ENCODE measurements at places on chromosomes 11 and 22.
A peak's percentile ranks its signal among the peaks of the same experiment; 100 is the strongest.

DNA sequence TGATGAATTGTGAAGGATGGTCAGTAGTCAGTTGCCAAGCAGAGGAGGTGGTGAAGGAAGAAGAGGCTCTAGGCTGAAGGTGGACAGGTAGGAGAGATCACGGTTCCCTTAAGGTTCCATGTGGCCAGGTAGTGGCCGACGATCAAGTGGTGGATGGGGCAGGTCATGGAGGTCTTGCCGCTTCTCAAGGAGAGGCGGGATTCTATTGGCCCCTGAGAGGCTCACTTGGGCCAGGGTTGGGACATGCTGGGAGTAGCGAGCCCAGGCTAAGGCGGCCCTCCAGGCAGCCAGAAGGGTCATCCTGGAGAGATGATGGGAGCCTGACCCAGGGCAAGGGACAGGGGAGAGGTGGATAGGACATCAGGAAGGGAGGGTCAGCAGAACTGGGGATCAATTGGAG lies 20.9 kb upstream of the TMPRSS4 start:
- no peak for DNase-seq

DNA sequence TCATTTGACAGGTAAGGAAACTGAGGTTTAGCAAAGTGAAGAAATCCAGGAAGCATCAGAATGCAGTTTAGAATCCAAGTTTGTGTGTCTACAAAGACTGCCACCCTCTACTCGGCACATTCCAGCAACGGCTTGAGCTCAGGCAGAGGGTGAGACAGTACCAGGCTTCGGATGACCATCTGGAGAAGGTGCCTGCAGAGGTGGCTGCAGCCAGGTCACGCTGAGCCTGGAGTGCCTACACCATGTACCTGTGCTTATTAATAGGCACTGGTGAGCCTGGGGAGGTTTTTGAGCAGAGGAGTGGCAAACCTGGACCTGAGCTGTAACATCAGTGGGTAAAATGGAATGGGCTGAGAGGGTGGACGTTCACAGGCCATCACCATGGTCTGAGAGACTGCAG lies 4.7 kb downstream of the FXYD6 start:
- DNase-seq, result no peak

DNA sequence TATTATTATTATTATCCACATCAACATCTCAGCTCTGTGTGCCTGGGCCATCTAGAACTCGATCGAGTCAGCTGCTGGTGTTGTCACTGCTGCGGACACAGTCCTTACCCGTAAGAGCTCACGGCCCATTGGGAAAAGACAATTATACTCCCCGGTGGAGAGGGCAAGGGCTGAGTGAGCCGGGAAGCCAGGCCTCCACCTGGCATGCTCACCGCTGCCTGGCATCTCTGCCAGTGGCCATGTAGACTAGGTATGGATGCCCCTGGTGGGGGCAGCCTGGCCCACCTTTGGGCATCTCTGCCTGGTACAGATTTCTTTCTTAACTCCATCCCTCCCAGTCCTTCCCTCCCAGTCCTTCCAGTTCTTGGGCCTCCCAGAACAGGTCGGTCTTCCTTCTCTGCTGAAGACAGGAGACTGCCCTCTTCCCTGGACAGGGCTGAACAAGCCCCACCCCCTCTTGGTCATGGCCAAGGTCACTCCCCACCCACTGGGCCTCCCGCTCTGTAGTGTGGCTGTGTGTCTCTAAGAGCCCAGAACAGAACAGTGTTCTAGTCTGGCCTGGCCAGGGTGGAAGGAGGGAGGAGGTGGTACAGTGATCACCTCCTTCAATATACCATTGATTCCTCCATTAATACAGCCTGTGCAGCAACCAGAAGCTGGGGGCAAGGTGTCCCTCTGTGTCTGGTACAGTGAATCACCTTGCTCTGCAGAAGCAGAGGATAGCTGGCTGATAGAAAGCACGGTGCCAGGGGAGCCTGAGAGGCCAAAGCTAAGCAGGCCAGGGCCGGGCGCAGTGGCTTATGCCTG lies 57.7 kb downstream of the FLRT1 start:
- DNase-seq, result no peak

- DNase-seq, result no peak
These were observed 311.1 kb downstream of the TENM4 start for GRCh38 chr11:79129702-79130101.

GRCh38 chr22:50720301-50721256 lies 17.4 kb upstream of the ACR start:
- DNase-seq, result no peak

DNA sequence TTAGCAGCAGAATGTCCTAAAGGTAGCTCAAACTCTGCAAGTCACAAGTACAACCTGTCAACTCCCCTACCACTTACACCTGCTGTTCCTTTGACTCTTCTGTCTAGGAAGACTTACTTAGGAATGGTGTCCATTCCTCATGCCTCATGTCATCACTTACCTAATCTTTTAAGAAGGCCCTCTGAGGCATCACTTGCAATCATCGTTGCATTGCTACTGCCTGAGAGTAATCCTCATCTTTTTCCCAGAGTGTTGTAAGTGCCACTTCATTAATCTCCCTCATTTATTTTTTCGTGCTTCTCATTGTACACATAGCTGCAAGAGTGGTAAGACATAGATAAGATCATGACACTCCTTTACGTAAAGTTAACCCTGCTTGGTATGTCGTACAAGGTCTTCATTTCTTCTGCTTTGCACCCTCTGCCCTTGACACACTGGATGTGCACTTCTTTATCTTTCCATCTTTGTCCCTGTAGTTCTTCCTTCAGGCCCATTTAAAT lies 54.6 kb downstream of the SFI1 start:
- no peak for DNase-seq

DNA sequence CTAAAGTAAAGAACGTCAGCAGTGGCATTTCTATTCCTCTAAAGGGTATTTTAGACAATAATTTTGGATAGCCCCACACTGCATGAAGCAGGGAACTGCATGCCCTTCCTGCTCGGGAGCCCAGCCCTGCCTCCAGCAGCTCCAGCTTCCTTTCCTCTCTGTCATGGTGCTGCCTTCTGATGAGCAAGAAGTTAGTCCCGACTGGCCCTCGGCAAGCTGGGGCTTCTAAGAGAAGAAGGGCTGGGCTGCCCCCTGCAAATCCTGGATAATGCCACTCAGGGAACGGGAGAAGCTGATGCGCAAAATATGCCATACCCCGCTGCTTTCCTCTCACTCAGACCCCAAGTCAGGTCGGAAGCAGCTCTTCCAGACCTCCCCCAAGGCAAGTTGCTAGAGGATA lies 296.4 kb downstream of the ETS1 start:
- no peak for DNase-seq

DNA sequence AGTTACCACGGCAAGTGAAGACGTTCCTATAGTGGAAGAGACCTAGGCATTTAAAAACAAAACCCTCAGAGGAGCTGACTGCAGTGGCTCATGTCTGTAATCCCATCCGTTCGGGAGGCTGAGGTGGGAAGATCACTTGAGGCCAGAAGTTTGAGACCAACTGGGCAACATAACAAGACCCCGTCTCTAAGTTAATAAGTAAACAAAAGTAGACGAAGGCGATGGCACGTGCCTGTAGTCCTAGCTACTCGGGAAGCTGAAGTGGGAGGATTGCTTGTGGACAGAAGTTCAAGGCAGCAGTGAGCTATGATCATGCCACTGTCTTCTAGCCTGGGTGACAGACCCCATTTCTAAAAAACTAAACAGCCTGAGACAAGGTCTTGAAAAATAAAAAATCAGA lies 3.8 kb upstream of the ADSL start:
- no peak for DNase-seq

GRCh38 chr11:11760838-11761237 lies 80.9 kb upstream of the USP47 start:
- DNase-seq, result no peak

GRCh38 chr11:118151431-118151830 lies 1.2 kb downstream of the SCN4B start:
- no peak for DNase-seq

GRCh38 chr11:68840661-68841653 lies 759 bp downstream of the CPT1A start:
- no peak for DNase-seq

- no peak for DNase-seq
These were observed 16.0 kb upstream of the CYB5R3 start for GRCh38 chr22:42664976-42665831.

DNA sequence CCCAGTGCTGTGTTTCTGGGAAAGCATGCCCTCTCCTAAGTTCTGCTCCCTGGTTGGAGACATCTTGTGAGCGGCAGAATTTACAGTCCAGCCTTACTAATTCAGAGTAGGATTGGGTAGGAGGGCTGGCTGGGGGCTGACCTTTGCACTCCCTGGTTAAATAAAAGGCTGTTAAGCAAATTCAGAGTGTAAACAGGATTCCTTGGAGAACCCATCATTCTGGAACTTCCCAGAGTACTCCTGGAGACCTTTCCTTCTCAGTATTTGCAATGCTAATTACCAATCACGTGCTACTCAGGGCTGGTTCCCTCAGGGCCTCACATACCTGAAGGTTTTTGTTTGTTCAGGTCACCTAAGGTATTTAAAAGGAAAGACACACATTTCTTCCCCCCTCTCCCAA lies 340.2 kb downstream of the TBC1D22A start:
- DNase-seq, result no peak

GRCh38 chr22:44765571-44766285 lies 13.4 kb downstream of the ARHGAP8 start:
- DNase-seq, result no peak

GRCh38 chr11:91872243-91872642 lies 352.4 kb upstream of the FAT3 start:
- DNase-seq, result no peak

GRCh38 chr11:1629326-1630185 lies at the start of gene KRTAP5-5:
Gene KRTAP5-5 (plus strand): TSS chr11:1629775. CDS start chr11:1629841, 66 bp downstream.
- no peak for DNase-seq

DNA sequence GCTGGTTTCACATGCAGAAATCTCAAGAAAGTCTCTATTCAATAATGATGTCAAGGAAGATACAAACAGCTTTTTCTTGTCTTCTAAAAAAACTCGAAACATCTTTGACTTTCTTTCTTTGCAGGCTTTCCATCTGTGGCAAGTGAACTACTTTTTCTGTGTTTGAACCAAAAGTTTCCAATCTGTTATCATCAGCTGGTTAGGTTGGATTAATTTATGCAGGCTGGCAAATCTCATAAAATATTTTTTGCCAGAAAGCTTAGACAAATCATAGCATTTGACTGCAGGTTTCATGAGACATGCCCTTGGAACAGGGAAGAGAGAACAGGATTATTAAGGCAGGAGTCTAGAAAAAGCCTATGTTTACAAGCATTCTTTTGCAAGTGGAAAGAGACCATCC lies 86.1 kb upstream of the ARHGAP42 start:
- no peak for DNase-seq

GRCh38 chr22:38623351-38623750 lies 32.8 kb downstream of the FAM227A start:
- no peak for DNase-seq

- DNase-seq, result no peak
These were observed 65.8 kb downstream of the APIP start for GRCh38 chr11:34850334-34850733.

DNA sequence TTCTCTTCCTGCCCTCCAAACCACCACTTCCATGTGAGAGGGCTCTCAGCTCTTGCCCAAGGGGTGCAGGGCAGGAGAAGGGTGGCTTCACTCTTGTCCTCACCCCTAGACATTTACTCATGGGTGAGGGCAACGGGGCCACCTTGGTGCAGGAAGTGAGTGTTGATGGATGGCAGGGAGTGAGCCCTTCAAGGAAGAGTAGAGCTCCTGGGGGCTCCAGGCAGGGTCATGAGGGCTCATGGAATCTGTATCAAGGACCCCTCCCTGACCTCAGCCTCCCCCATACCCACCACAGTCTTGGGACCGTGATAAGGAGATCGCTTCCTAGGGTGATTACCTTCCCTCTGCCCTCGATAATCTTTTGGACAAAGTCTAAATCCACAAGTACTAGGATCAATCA lies 37.8 kb downstream of the TSPAN18 start:
- no peak for DNase-seq

GRCh38 chr11:68890490-68891231 lies 13.0 kb downstream of the MRPL21 start:
- DNase-seq, result no peak

GRCh38 chr11:118071416-118072030 lies 5.4 kb upstream of the TMPRSS4 start:
- no peak for DNase-seq

GRCh38 chr22:48772286-48772907 lies 1055.3 kb downstream of the BRD1 start:
- no peak for DNase-seq

- DNase-seq, result no peak
These were observed 3.3 kb upstream of the HMGXB4 start for GRCh38 chr22:35253946-35254345.

- peak; percentile 75 for DNase-seq
These were observed 165.9 kb upstream of the NCAM1 start for GRCh38 chr11:112795142-112795815.

- no peak for DNase-seq
These were observed 98.6 kb downstream of the KIF18A start for GRCh38 chr11:28009388-28009787.

DNA sequence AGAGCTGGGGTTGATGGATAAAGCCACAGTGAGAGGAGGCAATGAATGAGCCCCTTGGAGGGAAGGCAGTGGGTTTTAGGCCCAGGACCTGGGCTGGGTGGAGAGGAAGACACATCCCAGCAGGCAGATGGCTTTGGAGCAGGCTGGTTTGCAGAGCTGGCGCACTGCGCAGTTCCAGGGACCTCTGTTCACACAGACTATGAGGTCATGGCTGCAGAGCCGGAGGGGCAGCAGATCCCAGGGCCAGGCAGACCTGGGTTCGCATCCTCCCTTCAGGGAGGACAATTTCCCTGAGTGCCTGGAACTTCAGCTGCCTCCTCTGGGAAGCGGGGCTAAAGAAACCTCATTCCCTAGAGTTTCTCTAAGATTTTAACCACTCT lies 28.2 kb upstream of the DGKZ start:
- DNase-seq, result no peak

- no peak for DNase-seq
These were observed 192.0 kb downstream of the SHANK2 start for GRCh38 chr11:71060391-71060791.

DNA sequence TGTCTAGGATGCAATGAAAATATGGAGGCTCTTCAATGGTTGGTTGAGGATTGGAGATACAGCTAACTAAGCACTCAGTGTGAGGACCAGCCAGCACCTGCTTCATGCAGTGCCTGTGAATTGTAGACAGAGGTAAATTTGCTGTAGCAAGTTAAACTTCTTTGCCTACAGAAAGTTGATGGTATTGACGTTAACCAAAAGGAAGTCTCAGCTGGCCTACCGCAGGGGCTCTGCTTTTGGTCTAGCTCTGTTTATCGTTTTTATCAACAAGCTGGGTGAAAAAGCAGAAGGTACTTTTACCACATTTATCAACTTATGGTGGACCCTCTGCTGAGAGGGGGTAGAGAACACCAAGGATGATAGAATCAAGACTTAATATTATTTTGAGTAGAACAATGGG lies 51.6 kb downstream of the GRAMD1B start:
- DNase-seq, result no peak

- no peak for DNase-seq
These were observed 109.8 kb upstream of the BID start for GRCh38 chr22:17884084-17884483.

- DNase-seq, result no peak
These were observed 1155.5 kb upstream of the TENM4 start for GRCh38 chr11:80596291-80596810.

GRCh38 chr11:27971171-27971570 lies 136.8 kb downstream of the KIF18A start:
- no peak for DNase-seq
